Lower leg skin (tissue), 4 donors: ENCODE measurements at places on chromosomes 4 and X. TPM values are rescaled to one million over a fixed set of nuclear protein-coding genes. Genes with fewer than 3 reads are reported as not detected.
A peak's percentile ranks its signal among the peaks of the same experiment; 100 is the strongest.

DNA sequence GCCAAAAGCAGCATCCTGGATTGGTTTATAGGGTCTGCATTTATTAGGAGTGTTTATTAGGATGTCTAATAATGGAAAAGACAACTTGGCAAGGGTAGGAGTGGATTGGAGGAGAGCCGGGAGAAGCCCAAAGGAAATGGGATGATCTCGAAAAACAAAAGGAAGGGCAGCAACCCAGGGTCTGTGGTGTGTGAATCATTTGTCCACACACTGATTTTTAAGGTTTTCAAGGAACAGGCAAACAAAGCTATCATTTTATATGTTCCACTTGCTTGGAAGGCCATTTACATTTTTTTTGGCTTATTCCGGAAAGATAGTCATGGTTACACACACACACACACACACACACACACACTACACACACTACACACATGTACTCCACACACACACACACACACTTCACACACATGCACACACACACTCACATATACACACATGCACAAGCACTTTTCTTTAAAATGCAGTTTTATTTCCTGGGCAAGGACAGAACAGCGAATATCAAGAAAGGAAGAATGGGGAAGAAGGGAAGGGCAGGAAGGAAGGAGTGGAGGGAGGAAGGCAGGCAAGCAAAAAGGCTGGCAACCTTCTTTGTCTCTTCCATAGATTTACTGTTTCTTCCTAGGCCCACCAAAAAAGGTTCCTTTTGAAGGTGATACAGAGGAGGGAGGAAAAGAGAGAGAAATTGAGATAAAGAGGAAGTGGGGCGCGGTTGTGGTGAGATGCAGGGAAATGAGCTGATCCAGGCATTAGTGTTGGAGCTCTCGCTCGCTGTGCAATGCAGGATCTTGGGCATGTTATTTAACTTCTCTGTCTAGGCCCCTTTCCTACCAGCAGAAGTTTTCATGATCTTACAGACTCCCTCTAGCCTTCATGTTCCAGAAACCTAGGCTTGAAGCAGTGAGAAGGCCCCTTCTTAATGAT, 88.6 kb upstream of the MAML3 start:
- DNase-seq: no peak

- DNase-seq: no peak
These were observed 973.0 kb upstream of the SLIT2 start for GRCh38 chr4:19278665-19279064.

DNA sequence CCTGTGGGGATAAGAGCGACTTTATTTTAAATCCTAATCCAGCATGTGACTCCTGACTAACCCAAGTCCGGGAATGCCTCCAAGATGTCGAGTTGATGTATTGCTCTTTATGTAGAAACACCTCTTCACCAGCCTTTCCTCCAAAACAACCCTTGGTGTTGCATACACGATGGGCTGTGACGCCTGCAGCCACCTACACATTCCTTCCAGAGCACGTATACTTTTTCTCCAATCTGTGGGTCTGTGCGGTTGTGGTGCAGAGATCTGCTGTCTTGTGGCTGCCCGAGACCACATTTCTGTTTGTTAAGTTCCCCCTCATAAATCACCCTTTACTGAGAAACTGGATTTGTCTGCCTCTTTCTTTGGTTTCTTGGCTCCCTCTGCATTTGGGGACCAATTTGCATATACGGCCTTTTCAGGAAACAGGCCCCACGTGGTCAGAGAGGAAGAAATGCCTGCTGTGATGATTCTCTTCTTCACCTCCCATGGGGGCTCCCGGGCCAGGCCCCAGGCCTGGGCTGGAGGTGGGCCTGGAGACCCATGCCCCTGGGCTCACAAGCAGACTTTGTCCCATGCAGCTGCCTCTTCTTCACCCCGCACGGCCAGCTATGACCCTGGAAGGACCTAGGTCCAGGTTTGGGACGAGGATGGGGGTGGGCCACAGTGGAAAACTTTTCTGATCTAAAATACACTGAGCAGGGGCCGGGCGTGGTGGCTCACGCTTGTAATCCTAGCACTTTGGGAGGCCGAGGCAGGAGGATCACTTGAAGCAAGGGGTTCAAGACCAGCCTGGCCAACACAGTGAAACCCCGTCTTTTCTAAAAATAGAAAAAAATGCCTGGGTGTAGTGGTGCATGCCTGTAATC, 21.4 kb upstream of the AFAP1 start:
- DNase-seq: peak; percentile 79

- DNase-seq: no peak
These were observed 3.0 kb downstream of the RBPJ start for GRCh38 chr4:26323821-26324220.

DNA sequence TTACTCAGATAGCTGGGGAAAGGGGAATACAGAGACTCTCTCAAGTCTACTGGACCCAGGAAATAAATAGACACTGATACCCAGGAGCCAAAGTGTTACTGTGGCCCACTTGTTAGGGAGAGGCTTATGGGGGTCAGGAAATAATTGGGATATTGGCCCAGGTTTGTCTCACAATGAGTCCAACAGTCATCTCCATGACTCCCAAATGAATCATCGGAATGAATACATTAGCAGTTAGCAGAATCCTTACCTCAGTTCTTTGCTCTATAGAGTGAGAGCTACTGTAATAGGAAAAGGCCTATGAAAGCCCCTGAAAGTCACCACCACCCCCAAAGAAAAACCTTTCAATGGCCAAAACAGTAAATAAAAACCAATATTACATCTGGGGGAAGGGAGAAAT, 42.4 kb upstream of the ARHGEF6 start:
- DNase-seq: no peak

DNA sequence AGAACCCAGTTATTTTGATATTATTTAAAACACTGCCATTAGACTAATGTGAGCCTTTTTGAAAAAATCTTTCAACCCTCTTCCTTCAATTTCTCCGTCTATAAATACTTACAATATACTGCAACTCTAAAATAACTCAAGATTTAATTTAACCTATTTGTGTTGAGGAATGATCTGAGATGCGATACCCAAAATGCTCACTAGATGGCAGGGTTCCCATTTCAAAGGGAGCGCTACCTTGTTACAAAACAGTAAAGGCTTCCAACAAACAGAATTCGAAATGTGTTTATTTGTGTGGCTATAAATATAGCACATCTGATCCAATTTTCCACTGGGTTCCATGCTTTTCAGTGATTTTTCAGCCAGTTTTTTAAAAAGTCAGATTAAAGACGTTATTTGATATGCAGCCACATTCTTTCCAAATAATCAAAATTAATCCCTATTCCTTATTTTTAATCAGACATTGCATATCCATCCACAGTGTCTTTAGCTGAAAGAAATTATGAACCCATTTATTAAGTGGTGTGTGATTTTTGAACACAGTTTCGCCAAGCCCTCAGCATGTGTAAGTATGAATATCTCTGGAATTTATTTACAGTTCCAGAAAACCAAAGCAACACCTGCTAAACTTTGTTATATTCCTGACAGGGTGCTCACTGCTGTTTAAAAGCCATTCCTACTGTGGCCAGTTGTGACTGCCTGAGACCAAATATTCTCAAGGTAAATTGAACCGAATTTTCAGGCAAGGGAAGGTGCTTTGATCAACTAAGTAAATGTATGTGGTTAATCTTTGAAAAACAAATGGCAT, 668.0 kb upstream of the LCORL start:
- DNase-seq: no peak

The HDAC6 gene
- total RNA-seq: 55.3 TPM
